Cortex of kidney (tissue), 1 donor: ENCODE measurements at places on chromosomes 2 and 18.

DNA sequence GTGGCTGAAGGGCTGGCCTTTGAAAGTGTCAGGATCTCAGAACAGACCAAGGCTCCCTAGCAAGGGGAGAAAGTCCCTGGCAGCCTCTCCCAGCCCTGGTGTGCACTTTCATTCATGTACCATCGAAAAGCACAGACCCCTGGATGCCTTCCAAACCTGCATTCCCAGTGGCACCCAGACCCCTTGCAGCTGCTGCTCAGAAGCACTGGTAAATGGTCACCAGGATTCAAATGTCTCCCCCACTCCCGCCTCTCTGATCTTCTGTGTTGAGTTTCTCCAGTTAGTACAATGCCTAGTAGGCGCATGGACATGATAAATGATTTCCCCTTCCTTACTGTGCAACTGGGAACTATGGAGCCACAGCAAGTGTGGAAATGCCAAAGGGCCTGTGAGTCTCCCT lies 180.0 kb downstream of the GLI2 start:
- DNase-seq: no peak

GRCh38 chr2:222518570-222519381 lies 94.4 kb downstream of the SGPP2 start:
- no peak for DNase-seq

GRCh38 chr2:176405477-176405876 lies 136.2 kb downstream of the MTX2 start:
- DNase-seq: no peak

GRCh38 chr2:88642278-88642677 lies 15.0 kb upstream of the EIF2AK3 start:
- DNase-seq: no peak

DNA sequence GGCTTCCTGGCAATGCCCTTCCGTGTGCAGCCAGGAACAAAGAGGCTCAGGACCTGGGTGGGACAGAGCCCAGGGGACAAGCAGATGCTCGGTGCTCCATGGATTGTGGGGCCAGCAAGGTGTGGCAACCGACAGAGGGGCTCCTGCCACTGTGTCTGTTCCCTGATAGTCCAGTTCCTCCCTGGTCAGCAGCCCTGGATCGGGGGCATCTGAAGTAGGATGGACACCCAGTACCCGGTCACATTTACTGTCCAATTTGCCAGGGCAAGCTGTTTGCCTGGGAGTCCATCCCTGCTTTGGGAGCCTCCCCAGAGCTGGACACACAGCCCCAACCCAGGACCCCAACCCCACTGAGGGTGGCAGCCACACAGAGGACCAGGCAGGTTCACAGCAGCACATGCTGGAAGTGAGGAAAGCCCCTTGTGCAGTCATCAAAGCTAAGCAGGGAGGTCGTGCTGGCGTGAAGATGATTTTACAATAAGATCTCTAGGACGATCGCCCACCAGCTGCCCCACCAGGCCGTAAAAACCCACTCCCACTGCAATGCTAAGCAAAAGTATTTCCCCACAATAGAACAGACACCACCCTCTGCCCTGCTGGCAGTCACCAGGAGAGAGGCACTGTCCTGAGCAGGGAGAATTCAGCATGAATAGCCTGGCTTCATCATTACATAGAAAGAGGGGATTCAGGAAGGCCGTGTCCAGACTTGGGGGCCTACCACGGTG lies 141.7 kb downstream of the NDUFA10 start:
- DNase-seq: no peak

- DNase-seq: no peak
These were observed 3.4 kb downstream of the SERPINB2 start for GRCh38 chr18:63890950-63891304.

DNA sequence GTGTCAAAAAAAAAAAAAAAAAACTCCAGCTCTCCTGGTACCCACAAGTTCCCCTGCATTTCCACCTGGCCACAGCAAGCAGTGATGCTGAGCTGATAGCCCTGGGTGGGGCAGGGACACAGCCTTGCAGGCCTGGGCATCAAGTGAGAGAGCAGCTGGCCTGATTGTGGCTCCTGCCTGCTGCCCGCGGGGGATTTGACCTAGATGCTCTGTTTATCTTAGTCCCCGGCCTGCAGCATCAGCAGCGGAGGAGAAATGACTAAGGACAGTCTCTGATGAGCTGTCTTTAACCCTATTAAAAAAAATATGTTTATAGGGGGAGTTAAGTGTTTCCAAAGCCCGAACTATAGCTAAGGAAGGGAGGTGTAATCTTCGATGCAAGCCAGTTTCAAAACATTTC lies 102.6 kb downstream of the MTCL1 start:
- DNase-seq: no peak

GRCh38 chr2:82089518-82089917 lies 1785.0 kb upstream of the LRRTM1 start:
- DNase-seq: no peak

DNA sequence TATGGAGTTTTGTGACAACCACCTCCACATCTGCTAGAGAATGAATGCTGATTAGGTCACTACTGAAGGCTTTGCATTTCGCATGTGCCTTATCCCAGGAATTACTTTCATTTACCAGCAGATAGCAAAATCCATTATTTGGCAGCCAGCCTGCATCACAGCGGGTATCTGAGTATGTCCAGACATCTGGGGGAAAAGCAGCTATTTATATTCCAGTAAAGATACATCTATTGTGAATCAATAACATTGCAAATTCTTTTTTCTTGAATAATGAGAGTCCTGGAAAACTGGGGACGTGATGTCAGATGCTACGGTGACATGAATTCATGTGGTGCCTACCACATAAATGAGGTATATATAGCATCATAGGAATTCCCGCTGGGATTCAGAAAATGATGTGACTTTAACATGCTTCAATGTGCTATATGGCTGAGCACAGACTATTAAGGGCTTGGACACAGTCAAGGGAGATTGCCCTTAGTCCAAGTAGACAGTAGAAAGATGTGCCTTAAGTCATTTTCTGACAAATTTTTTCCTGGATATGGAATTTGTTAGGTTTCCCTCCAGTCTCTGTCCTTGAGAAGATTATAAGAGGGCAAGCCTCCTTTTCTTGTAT lies 84.2 kb upstream of the CD302 start:
- no peak for DNase-seq
